Effector memory CD8-positive, alpha-beta T cell (primary cell): ENCODE measurements at places on chromosomes 7 and 10.

- no peak for DNase-seq
Measured at GRCh38 chr7:27251652-27252590, 9.3 kb downstream of the EVX1 start.

- DNase-seq, result no peak
Measured at GRCh38 chr7:155972247-155972646, 160.0 kb upstream of the SHH start.

- no peak for DNase-seq
Measured at GRCh38 chr10:22617051-22617450, 97.3 kb downstream of the PIP4K2A start.

DNA sequence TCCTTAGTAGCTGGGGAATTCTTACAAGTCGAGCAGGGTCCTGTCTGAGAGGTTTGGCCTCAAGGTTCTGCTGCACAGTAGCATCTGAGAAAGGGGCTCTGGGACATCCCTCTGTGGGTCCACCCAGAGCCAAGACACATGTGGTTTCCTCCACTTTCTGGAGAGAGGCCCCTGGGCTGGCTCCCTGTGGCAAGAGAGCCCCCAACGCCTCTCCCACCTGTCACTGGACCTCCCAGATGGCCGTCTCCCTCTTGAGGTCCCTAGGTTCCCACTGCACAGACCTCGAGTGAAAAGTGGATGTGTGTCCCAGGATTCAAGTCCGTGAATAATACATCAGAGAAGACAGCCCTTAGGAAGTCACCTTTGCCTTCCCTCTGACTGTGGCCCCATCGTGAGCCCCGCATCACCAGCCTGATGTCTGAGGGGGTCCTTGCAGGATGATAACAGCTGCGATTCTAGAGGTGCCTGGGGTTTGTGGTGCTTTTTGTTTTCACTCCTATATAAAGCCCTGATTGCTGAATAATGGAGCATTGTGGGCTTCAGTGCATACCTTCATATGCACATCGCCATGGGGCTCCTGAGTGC is 319.0 kb downstream of the GLRX3 start:
- no peak for DNase-seq

DNA sequence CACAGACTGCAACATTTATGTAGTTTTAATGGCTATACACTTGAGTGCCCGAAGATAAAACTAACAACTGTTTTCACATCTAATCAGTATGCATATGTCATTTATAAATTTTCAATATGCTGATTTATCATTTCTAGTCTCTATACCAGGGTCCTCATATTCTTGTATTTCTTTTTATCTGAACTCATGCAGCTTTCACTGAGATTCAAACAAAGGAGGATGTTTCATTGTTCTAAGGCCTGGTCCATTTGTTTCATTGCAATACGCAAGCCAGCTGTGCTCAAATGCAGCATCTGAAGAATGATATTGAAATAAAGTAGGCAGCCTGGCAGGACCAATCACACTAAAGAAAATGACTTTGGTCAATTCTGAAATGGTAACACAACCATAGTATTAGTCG is 31.7 kb downstream of the MAGI2 start:
- no peak for DNase-seq

GRCh38 chr10:82191653-82192052 is 316.7 kb downstream of the NRG3 start:
- no peak for DNase-seq

- DNase-seq, result no peak
Measured at GRCh38 chr7:139393621-139394211, 34.0 kb downstream of the LUC7L2 start.

GRCh38 chr10:88932539-88933256 is 19.9 kb downstream of the ACTA2 start:
- peak; percentile 21 for DNase-seq

GRCh38 chr10:96666741-96667140 is 53.6 kb downstream of the PIK3AP1 start:
- DNase-seq, result no peak

DNA sequence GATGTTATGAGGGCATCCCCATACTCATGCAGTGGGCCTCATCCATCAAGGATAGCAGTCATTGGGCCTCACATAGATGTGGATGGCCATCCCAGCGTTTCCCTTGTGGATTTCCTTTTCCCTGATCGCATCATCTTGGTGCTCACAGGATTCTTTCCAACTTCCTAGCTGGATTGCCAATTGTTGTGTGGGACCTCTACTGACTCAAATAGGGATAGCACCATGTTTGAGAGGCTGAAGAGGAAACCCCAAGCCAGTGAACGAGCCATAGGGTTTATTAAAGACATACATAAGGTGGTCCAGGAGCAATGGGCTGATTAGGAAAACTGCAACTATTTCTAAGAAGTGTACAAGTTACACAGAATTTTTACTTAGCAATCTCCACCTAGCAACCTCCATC is 21.8 kb downstream of the ASZ1 start:
- DNase-seq, result no peak

- no peak for DNase-seq
Measured at GRCh38 chr7:98284335-98285036, 3.0 kb downstream of the BRI3 start.

DNA sequence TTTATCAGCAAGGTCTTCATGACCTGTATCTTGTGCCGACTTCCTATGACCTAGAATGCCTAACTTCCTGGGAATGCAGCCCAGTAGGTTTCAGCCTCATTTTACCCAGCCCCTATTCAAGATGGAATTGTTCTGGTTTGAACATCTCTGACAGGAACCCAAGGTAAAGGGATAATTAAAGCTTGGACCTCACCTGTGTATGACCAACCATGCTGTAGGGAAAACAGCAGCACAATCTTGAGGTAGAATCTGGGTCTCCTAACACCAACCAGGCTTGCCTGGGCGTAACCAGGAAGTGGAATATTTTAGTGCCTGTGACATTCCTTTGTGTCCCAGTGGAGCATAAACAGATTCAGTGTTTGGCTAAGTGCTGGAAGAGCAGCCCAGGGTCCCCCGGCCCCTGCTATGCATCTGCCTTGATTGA is 94.1 kb downstream of the PFKFB3 start:
- DNase-seq, result no peak

DNA sequence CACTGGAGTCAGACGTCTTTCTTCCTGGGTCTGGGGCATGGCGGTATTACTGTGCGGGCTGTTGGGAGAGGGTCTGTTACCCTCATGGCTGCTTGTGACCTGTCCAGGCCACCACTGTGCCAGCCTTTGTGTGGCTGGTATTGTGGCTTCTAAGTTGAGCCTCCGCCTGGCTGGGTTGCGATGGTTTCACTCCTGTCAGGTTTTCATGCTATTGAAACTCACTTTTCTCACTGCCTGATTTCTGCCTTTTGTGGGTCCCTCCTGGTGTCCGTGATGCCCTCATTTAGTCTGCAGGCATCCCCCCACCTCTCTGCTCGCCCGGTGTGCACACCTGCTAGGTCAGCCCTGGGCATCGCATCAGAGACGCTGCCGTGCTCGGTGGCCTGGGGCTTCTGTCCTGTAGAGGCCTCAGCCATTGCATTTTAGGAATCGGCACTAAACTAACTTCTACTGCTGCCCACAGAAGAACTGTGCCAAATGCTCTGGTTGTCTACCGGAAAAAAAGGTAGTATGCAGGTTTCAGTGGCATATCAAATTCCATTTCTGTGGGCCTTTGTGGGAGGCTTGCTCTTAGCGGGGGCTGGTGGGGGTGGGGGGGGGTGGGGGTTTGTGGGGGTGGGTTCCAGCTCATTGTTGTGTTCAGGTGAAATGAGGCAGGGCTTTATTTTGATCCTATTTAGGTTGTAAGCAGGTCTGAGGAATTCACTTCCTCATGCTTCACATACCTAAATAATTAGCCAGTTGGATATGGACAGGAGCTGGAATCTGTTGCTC is 64.3 kb downstream of the MGMT start:
- DNase-seq, result no peak

DNA sequence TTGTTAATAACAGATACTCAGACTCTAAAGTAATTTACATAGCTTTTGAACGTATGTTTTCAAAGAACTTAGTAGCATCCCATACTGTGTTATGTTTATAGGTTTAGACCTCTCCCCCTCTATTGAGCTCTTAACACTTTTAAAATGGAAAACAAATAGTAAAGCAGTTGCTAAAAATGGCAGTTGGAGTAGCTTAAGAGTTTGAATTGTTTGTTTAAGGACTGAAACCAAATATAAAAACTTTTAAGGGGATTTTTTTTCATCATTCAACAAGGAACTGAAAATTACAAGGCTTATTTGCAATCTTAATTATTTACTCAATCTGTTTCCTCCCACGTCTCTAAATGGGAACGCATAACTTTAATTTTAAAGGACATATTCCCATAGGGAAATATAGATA is 1.6 kb upstream of the SPAG6 start:
- DNase-seq, result no peak

- DNase-seq, result no peak
Measured at GRCh38 chr7:132030883-132031282, 474.5 kb upstream of the PODXL start.

DNA sequence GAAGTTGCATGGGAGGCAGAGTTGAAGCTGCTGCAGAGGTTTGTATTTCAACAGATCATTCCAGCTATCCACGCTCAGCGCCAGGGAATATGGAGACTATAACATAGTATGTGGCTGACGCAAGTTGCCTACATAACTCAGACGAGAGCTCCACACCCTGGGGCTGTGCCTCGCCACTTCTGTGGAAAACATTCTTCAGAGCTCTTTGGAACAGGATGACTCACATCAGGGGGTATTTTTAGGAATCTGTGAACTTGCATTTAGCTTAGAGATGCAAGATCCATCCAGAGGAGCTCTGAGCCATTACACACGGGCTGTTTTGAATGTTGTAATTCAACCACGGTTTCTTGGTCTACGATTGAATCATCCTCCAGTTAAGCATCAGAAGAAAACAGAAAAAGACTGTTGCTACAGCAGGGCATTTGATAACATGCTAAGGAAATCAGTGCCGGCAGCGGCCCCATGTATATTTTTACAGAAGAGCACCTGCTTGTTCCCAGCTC is 481.5 kb upstream of the AKR1E2 start:
- DNase-seq, result no peak

DNA sequence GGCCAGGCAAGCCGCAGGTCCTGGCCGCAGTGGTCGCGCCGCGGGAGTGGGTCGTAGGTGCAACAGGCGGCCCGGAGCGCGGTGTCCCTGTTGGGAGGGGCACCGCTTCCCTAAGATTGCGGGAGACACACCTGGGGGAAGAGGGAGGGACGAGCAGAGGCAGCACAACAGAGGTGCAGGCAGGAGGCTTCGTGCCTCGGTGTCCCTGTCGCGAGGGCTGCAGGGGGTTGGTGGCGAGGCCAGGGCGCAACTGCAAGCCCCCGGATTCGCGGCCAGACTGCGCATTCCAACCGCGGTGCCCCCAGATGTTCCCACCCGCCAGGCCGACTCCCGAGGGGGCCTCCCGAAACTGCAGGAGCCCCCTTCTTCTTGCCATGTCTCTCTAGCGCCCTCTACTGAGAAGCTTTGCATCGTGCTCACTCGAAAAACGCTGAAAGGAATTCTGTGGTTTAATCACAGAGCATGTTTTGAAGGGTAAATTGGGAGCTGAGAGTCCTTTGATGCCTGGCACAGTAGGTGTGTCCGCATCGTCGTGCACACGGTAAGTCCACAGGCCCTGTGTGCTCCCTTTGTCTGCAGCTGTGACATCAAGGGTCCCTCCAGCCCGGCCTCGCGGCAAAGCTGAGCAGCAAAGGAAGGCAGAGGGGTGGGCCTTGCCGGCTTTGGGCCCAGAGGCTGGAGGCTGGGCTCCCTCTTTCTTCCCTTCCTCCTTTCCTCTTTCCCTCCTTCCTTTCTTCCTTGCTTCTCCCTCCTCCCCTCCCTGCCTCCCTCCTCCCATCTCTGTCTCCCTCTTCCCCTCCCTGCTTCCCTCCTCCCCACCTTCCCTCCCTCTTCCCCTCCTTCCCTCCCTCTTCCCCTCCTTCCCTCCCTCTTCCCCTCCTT is 6.2 kb upstream of the MBL2 start:
- DNase-seq, result no peak

DNA sequence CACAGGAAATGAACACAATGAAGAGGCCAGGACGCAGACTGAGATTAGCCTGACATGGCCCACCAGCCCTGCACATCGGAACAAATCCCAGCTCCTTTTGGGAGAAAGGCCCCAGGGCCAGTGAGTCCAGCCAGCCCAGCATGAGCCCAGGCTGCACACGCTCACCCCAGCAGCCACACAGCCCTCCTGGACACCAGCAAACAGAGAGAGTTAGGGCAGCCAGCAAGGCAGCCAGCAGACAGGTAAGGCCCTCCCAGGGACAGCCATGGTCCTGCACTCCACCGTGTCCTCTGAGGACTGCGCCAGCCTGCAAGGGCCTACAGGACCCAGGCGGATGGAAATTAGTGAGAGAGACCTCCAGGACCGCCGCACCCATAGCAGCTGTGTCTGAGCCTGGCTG is 8.1 kb upstream of the GRID1 start:
- DNase-seq, result no peak

- DNase-seq, result no peak
Measured at GRCh38 chr7:107914831-107915230, 23.8 kb downstream of the DLD start.

GRCh38 chr7:76057813-76058145 is 9.9 kb downstream of the MDH2 start:
- DNase-seq, result no peak

DNA sequence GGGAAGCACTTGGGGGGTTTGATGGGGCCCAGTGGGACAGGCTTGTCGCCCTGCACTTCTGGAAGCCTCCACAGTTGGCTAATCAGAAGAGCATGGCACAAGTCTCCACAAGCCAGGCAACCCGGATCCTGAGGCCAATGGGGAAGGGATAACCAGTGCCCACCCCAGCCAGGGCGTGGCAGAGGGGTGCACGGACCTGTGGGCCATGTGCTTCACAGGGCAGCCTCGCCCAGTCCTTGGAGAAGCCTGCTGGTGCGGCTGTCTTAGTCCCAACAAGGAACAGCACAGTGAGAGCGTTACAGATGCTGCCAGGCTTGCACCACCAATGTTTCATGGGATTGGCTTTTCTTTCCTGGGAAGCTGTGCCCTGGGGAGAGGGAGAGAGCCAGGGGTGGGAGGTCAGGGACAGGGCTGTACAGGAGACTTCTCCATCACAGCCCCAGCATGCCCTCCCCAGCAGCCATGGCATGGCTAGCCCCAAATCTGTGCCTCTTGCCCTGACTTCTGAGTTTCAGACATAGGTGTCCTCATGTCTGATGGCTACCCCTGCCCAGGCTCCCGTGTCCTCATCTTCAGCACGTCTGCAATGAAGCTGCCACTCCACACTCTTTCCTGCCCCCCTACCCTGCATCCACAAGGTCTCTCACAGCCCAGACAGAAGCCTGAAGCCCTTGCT is 116.0 kb downstream of the PTPN20 start:
- no peak for DNase-seq

- no peak for DNase-seq
Measured at GRCh38 chr10:17735166-17735941, 16.6 kb upstream of the TMEM236 start.

GRCh38 chr7:124752310-124752709 is 13.3 kb downstream of the GPR37 start:
- no peak for DNase-seq

DNA sequence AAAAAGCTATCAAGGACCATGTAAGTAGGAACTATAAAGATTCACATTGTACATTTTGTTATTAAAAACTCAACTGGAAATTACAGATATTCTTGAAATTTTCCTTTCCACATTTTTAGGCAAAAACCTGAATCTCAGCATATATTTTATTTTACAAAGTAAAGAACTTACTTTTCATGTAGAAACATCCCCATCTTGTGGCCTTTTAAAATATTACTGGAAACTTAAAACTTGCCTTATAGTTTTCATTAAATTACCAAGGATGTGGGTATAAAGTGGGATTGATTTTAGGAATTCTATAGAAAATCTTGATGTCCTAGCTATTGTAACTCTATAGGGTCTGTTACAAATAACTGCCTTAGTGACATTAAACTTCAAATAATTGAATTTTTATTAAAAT is 10.6 kb downstream of the DBF4 start:
- DNase-seq, result no peak

- no peak for DNase-seq
Measured at GRCh38 chr10:131691481-131692090, 209.2 kb upstream of the PPP2R2D start.
